ENCODE measurements at places on chromosomes 4 and X.

- DNase-seq = no peak
Measured at GRCh38 chr4:153137677-153138630, 66.3 kb upstream of the TRIM2 start.

DNA sequence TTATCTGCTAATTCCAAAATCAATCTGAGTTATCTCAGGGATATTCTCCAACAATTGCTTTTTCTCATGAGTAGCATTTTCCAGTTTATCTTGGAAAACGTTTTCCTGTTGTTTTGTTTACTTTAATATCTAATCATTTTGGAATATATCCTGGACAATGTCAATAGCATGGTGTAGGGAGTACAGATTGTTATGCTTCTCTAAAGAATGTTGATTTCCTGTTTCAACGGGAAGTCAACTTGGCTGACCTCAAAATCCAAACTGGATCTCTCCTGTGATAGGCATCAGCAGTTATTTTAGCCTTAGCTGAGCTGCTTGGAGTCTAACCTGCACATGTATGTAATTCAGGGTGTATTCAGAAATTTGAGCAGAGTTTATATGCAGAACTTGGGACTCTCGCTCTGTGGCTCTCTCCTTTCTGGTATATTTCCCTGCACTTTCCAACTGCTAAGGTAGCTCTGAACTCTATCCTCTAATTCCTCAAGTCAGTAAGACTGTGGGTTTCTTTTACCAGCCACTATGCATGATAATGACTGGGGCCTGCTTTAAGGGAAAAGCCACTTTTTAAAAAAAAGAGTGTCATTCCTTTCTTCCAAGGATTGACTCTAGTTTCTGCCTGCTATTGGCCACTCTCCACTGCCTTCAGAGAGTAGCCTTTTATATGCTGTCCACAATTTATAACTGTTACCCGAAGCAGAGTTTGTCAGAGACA is 7.7 kb downstream of the PRSS48 start:
- DNase-seq = no peak

GRCh38 chr4:8318509-8318908 is 49.0 kb downstream of the HTRA3 start:
- DNase-seq = no peak

GRCh38 chr4:3858765-3859388 is 92.7 kb downstream of the ADRA2C start:
- no peak for DNase-seq

- no peak for DNase-seq
Measured at GRCh38 chr4:65954416-65954815, 284.1 kb upstream of the EPHA5 start.

- peak; percentile 25 for DNase-seq
Measured at GRCh38 chrX:150683536-150684146, 9.6 kb upstream of the MTMR1 start.

DNA sequence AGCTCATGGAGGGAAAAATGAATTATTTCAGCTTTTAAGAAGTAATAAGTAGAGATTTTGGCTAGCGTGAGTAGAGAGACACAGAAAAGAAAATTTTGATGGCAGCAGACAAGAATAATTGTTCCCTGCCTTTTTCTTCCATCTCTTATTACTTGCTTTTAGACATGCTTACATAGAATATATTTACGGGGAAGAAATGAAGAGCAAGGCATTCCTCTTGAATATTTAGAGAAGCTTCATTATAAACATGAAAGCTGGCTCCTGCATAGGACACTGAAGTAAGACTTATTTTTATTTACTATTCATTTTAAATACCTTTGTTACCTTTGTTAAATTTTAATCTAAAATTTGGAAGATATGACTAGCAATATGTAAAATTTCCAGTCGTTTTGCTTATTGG is 32.2 kb downstream of the DCK start:
- no peak for DNase-seq

GRCh38 chr4:81512757-81513501 is 41.2 kb upstream of the RASGEF1B start:
- no peak for DNase-seq

DNA sequence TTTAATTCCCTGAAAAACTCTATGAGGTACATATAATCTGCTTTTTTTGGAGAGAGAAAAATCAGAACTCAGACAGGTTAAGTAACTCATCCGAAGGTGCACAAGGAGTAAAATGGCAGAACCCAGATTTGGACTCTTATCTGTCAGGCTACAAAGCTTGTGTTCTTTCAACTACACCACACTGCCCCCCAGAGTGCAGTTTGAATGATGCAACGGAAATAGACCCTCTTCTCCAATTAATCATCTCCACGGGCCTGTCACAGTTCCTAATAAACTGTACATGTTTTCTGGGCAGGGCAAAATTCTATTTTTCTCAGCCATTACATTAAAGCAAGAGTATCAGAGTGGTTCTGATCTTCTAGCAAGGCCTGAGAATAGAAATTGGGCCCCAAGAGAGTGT is 35.3 kb upstream of the DCX start:
- DNase-seq = peak; percentile 70

DNA sequence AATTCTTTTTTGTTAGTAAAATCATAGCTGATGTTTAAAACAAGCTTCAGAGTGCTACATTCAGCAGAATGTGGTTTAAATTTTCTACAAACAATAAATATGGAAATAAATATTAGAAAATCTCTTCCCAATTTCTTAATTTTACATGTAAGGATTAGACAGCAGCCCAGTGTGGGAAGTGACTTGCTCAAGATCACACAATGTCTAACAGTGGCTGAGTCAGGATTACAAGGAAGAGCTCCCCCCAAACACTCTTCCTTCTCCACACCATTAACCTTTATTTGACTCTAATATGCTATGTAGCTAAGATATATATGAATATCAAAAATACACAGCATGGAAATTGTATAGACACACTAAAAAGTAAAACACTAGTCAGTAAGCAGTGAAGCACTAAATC is 59.5 kb downstream of the SLC10A7 start:
- DNase-seq = no peak

DNA sequence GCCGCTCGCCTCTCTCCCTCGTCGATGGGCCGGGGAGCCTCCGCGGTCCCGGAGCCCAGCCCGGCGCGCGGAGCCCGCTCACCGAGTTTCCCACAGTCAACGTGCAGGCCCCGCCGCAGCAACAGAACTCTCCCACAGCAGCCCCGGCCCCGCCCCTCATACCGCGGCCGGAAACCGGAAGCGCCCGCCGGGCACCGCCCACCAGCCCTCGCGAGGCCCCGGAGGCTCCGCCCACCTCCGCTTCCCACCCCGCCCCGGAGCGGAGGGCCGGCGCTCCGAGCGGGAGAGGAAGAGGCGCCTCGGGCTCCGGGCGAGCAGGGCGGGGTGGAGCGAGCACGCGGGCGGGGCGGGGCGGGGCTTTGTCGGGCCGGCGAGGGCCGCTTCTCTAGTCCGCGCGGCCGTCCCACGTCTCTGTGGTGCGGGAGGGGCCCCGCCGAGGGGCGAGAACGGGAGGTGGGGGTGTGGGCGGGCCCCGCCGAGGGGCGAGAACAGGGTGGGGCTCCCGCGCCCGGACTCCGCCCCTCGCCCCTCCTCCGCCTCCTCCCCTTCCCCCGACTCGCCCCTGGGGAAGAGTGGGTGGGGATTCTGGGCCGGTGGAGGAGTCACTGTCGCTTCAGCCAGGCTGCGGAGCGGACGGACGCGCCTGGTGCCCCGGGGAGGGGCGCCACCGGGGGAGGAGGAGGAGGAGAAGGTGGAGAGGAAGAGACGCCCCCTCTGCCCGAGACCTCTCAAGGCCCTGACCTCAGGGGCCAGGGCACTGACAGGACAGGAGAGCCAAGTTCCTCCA is at the start of the genes ABCD1 and BCAP31:
ABCD1 (plus strand) TSS at position 605 of the 787 bp plus-strand sequence. CDS start 411 bp downstream, outside the sequence.
BCAP31 (minus strand) TSS at position 136 of the 787 bp plus-strand sequence. CDS start 1,143 bp downstream, outside the sequence.
- peak; percentile 90 for DNase-seq

DNA sequence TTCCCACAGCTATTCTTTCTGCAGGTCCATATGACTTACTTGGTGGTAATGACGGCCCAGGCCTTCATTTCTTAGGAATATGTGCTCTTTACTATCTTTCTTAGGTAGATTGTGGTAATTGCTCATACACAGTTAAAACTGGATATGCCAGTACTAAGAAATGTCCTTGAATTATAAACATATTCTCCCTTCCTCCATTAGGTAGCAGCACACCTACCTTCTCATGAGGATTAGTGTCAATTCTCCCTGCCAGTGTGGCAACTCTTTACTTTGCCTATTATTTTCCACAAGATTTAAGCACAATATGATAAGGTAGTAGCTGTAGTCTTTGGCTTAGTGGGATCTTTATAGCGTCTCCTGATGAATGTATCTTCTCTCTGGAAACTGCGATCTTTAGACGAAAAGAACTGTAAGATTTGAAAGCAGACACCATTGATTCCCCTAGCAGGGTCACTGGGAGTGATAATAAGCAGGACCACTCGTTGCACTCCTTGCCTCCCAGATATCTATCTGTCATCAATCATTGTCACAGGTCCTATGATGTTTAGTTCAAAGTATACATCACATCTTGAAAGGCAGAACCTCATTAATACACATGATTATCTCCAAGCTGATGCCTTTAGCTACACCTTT is 1240.7 kb downstream of the C4orf33 start:
- peak; percentile 25 for DNase-seq

GRCh38 chr4:89957046-89957926 is 62.6 kb downstream of the MMRN1 start:
- DNase-seq = no peak

GRCh38 chrX:130826249-130826648 is 76.8 kb downstream of the ENOX2 start:
- no peak for DNase-seq

- DNase-seq = no peak
Measured at GRCh38 chr4:101277671-101278070, 69.7 kb downstream of the PPP3CA start.

DNA sequence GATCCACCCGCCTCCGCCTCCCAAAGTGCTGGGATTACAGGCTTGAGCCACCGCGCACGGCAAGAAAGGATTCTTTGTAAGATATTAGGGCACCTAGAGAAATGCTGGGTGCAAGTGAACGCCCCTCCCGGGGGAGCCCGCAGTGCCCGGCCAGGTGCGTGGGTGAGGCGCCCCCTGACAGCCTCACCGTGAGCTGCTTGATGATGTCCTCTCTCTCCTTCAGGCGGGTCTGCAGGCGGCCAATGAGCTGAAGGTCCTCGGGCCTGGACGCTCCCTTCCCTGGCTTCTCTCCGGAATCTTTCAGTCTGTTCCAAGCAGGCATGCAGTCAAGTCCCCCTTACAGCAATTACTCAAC is 21.9 kb downstream of the MED28 start:
- no peak for DNase-seq
